ENCODE measurements at places on chromosomes 4 and X.

GRCh38 chrX:8988446-8988845 is 45.5 kb downstream of the FAM9B start:
- no peak for DNase-seq

GRCh38 chrX:131827935-131828334 is 195.2 kb upstream of the STK26 start:
- DNase-seq = peak; percentile 53

GRCh38 chrX:130114141-130114588 is 3.9 kb upstream of the ELF4 start:
- DNase-seq = no peak

DNA sequence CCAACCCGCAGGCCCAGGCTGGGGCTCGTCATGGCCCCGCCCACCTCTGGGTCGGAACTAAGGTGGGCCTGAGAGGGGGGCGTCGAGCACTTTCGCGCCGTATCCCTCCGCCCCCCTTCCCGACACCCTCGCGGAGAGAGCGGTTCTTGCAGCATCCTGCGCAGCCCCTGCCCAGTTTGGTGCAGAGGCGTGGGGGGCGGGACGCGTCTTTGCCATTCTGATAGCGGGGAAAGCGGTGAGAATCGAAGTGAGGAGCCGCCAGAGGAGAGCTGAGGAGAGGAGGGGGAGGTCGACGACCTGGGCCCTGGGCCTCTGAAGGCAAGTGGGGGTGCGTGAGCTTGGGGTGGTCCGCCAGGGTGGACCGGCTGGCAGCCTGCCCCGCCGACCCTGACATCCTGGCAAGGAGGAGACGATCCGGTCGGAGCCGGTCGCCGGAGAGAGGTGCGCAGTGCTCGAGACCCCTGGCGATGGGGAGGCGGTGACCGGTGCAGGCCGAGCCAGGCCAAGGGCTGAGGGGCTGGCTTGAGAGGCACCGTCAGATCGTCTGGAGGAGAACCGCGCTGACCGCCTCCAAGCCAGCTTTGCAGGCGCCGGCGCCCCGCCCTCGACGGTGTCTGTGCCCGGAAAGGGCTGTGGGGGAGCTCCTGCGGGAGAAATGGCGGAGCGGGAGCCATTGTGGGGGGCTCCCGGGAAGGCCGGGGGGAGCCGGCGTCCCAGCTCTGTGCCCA is 25.5 kb downstream of the GPRASP3 start:
- DNase-seq = no peak

- DNase-seq = no peak
Observed at GRCh38 chr4:78584863-78585547, 33.4 kb downstream of the ANXA3 start.

- DNase-seq = no peak
Observed at GRCh38 chr4:35151816-35152572, 1092.3 kb downstream of the ARAP2 start.

GRCh38 chr4:75708218-75708691 is 16.1 kb upstream of the USO1 start:
- no peak for DNase-seq

DNA sequence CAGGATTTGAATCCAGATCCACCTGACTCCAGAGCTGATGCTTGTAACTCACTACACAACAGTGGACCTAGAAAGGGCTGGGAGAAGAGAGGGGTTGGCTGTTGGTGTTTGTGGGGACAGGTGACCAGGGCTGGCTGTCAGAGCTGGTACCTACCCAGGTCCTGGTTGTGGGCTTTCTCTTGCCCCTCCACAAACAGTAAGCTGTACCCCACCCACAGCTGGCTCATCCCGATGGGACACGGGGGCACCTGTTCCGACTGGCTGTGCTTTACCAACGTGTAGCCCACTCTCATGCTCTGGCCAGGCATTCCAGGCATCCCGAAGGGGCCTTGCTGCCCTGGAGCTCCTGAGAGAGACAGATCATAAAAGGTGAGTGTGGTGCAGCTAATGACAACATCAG is 68.7 kb downstream of the ATG4A start:
- no peak for DNase-seq

- no peak for DNase-seq
Observed at GRCh38 chrX:1384658-1385252, 7.2 kb downstream of the SLC25A6 start.

- DNase-seq = no peak
Observed at GRCh38 chr4:8442596-8443358, 2.2 kb downstream of the TRMT44 start.

GRCh38 chr4:186845137-186845842 is 121.6 kb upstream of the FAT1 start:
- no peak for DNase-seq

DNA sequence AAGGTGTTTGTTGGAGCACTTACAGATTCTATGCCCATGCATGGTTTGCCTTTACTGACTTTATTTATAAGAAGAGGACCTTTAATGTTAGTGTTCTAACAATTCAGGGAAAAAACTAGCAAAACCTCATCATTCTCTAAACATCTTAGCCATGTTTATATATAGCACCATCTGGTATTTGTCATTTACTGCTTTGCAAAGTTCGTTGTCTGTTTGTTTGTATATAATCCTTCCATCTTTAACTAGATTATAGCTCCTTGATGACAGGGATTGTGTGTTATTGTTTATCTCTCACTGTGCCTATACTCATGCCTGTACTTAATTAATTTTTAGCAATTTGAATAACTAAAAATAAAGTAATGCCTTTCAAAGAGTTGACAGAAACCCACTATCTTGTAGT is 170.6 kb upstream of the PACRGL start:
- DNase-seq = no peak

DNA sequence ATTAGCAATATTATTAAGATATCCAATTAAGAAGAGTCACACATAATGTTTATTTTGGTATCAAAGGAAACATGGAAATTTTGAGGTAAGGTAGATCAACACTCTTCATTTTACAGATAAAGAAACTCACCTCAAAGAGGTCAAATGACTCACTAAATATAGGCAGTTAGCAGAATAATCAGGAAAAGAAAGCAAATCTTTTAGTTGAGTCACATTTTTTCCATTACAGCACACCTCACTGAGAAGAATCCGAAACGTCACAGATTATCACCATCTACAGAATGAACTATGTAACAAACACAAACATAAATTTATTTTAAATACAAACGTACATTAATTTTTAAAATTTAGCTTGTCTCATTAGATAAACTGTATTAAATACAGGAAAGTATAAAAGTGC is 70.1 kb downstream of the TMEM47 start:
- no peak for DNase-seq

DNA sequence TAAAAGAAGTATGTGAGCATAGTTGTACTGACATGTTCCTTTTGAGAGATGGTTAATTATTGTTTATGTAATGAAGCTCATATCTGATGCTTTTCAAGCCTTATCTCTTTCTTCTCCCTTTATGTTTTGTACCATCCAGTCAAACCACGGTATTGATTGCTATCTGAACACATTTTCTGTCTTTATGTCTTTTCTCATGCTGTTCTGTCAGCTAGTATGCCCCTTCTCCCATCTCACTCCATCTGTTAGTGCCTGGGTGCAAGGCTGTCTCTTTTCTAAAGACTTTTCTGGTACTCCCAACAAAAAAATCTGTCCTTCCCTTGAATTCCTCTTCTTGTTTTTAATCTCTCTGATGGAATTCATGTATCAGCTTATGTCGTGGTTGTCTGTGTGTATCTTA is 883.8 kb upstream of the IGFBP7 start:
- no peak for DNase-seq

DNA sequence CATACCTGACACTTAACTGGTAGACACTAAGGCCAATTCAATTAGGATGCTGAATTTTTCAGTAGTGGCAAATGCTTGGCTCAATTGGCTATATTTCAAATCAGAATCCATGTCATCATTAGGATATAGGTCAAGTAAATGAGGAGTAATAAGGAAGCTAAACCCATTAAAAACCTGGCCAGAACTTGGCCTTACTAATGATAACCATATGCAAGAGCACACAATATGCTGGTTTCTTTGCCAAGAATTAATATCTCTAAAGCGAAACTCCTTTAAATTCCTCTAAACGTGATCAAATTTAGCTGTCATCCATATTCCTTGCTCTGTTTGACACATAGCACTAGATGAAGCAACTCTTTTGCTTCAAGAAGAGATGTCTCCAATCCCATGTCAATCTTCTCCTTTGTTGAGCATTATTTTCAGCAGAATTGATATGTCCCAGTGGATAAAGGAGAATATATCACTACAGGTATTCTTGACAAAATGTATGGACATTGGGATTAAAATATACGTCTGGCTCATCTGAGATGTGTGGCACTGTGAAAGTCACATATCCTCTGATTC is 206.1 kb upstream of the ANKRD50 start:
- DNase-seq = no peak

DNA sequence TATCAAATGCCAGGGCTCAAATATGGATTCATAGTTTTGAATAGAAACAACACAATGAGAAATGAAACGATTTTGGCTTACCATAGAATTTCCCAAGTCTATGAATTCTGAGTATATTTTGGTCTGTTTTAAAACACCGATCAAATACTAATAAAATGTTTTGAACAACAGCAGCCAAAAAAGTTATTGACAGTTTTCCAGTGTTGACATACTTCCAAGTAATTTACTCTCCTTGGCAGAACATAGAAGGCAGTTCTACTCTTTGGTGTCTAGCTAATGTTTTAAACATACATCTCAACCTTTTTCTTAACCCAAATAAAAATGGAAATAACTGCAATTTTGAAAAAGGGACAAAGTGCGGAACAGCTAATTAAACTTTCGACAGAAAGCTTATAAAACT is 1419.8 kb downstream of the ADGRL3 start:
- DNase-seq = no peak

DNA sequence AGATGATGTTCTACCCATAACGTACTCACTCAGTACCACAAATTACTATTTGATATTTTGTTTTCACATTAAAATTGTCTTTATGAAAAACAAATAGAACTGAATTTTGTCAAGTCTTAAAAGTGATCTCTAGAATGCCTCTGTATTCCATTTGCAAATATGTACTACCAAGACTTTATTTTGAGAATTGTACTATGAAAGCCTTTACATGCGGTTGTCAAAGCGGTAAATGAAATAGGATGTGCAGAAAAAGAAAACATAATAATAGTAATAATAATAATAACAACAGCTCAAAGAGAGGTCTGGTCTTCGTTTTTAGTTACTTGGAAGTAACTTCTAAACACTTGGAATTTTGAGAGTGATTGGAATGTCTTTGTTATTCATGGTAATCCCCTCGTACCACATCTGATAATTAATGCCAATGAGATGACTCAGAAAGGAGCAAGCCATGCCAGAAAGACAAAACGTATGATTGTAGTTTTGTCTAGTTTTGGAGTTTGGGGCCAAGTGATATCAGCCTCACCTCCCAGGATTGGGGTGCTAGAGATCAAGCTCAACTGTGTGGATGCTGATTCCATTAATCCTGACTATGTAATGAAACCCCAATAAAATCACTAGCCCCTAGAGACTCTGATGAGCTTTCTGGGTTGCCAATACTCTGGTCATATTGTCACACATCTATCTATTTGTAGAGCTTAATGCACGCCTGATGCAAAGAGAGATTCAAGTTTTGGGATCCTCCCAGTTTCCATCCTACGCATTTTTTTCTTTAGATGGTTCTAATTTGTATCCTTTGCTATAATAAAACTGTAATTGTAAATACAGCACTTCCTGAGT is 20.2 kb upstream of the CTSO start:
- DNase-seq = no peak

GRCh38 chrX:100928660-100929613 is at the start of gene XKRX:
XKRX (minus strand) TSS chrX:100928917; CDS start chrX:100928304, 613 bp downstream.
- DNase-seq = no peak

- peak; percentile 56 for DNase-seq
Observed at GRCh38 chr4:115851918-115852766, 738.7 kb upstream of the NDST4 start.

GRCh38 chrX:110477593-110478228 is 119.1 kb downstream of the RTL9 start:
- DNase-seq = no peak

DNA sequence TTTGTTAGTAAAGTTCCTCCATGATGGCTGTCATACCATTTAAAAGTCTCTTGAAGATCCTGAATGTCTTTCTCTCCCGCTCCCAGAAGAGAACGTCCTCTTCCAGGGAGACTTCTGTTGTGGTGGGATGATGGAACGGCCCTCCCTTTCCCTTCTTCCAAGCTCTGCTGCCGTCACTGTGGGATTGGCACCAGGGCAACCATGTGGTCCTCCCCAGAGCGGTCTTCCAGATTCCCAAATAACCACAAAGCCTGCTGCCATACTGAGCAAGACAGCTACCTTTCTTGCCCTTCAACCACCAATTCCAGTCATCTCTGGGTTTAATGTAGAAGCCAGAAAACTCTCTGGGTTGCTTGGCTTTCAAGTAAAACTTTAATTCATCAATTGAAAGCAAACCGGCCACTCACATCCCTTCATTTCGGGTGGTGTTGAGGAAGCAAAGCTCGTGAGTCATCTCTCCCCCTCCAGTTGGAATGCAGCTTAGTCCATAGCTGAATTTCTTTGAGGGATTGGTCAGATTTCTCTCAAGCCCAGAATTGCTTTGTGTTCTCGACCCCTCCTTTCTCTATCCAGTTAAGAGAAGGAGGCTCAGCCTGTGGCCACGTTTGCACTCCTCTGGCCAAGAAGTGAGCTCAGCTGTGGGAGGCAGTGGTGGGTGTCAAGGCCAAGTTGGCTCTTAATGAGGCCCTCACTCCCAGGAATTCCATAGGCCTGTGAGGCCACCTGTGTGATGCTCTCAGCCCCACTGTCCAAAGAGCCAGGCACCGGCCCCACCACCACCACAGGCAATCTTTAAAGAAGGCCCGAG is 36.9 kb downstream of the FHDC1 start:
- no peak for DNase-seq

GRCh38 chr4:75135068-75135825 is 202.3 kb downstream of the PARM1 start:
- DNase-seq = no peak

GRCh38 chrX:134688031-134688823 is 30.0 kb upstream of the PLAC1 start:
- DNase-seq = no peak
